Activated CD4-positive, alpha-beta T cell treated with anti-CD3 and anti-CD28 coated beads for 48 hours (primary cell): ENCODE measurements at places on chromosomes 16 and 17.

- DNase-seq = no peak
Measured at GRCh38 chr17:10417431-10417830, 4.3 kb downstream of the MYH8 start.

DNA sequence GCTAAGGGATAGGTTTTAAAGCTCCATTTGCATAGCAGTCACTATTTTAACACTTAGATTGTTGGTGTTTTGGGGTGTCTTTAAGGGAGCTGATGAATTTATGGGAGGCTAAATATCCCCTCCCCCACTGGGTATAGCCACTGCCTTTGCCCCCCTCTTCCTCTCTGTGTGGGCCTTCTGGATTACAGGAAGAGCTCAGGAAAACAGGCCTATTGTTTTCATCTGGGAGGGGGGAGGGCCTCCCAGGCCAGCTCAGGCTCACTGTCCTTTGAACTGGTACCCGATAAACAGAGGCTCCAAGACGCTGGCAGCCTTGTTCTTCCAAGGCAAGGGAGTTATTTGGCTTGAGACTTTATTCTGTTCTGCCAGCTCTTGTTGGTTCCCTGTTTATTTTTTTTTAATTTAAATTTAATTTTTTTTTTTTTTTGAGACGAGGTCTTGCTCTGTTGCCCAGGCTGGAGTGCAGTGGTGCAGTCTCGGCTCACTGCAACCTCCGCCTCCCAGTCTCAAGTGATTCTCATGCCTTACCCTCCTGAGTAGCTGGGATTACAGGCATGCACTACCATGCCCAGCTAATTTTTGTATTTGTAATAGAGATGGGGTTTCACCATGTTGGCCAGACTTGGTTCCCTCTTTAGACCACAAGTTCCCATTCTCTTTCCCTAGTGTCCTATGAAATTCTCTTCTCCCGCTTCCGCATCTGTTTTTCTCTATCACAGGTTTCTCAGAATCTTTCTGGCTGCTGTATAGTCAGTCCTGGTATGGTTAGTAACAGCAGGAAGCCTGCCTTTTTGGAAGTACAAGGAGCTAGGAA lies 25.1 kb downstream of the MINK1 start:
- DNase-seq = no peak

DNA sequence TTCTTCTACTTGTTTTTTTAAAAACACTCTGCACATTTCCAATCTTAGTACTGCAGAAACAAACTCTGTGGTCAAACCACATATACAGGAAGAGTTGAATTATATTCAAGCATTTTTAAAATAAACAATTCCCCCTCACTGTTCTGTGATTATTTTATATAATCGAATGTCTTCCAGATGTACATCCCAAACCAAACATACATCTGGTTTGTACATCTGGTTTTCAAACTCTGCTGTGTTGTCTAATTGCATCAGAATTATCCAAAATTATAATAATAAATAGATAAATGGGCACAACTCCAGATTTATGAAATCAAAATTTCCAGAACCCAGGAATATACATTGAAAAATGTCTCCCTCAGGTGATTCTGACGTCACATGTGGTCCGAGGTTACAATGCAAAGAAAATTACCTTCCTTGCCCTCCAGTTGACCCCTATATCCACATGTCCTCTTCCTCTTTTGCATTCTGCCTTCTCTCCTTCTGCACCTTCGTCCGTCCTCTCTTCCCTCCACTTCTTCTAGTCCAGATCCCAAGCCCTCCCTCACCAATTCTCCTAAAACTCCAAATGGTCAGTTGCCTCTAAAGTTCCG lies 13.3 kb upstream of the CCDC144A start:
- DNase-seq = no peak

GRCh38 chr16:30145657-30146056 lies 22.6 kb upstream of the MAPK3 start:
- DNase-seq = no peak

GRCh38 chr16:53091466-53092211 lies 36.8 kb downstream of the CHD9 start:
- peak; percentile 22 for DNase-seq

DNA sequence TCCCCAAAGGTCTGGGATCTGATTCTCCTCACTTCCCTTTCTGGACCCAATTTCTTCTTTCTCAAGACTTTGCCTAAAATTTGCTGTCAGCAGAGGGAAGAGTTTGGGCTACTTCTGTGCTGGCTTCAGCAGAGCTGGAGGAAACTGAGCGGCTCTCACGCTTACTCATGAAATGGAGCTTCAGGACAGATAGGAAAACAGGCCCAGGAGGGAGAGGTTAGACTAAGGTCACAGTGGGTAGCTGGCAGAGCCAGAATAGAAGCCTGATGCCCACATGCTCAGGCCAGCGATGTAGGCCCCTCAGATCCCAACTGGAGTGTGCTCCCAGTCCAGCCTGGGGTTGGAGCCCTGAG lies 593 bp downstream of the SLC38A7 start:
- DNase-seq = no peak

DNA sequence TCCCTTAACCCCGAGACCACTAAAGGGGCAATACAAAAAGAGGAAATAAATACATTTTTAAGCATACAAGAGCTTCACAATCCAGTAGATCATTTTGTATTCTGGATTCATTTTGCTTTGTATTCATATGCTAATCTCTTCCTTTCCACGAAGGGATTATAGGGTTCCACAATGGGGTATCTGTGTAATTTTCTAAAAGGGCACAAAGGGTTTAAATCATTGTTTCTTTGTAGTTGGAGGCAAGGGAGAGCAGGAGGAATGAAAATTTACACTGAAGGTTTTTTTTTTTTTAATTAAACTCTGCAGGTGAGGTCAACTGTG lies 592 bp upstream of the NUFIP2 start:
- no peak for DNase-seq

- DNase-seq = no peak
Measured at GRCh38 chr17:74059479-74060240, 143.8 kb upstream of the RPL38 start.

DNA sequence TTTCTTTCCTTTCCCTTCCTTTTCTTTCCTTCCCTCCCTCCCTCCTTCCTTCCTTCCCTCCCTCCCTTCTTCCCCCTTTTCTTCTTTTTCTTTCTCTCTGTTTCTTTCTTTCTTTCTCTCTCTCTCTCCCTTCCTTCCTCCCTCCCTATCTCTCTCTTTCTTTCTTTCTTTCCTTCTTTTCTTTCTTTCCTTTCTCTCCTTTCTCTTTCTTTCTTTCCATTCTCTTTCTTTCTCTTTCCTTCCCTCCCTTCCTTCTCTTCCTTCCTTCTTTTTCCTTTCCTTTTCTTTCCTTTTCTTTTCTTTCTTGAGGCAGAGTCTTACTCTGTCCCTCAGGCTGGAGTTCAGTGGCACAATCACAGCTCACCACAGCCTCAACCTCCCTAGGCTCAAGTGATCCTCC lies 31.0 kb downstream of the DEXI start:
- no peak for DNase-seq

DNA sequence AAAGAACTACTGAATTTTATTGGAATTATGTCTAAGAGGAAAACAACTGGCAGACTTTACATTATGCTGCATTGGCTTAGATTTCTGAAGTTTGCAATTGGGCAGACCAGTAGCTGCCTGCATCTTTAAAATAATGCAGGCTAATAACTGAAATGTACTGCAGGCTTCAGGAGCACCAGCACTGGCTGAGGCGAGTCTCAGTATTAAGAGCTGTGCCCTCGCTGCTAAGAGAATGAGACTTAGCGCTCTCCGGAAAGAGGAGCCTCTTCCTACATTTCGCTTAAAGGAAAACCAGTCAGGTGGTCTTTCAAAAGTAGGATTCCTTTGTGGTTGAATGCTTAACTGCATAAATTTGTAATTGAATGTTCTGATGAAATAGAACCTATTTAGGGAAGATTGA lies 885 bp downstream of the CNTNAP4 start:
- no peak for DNase-seq

DNA sequence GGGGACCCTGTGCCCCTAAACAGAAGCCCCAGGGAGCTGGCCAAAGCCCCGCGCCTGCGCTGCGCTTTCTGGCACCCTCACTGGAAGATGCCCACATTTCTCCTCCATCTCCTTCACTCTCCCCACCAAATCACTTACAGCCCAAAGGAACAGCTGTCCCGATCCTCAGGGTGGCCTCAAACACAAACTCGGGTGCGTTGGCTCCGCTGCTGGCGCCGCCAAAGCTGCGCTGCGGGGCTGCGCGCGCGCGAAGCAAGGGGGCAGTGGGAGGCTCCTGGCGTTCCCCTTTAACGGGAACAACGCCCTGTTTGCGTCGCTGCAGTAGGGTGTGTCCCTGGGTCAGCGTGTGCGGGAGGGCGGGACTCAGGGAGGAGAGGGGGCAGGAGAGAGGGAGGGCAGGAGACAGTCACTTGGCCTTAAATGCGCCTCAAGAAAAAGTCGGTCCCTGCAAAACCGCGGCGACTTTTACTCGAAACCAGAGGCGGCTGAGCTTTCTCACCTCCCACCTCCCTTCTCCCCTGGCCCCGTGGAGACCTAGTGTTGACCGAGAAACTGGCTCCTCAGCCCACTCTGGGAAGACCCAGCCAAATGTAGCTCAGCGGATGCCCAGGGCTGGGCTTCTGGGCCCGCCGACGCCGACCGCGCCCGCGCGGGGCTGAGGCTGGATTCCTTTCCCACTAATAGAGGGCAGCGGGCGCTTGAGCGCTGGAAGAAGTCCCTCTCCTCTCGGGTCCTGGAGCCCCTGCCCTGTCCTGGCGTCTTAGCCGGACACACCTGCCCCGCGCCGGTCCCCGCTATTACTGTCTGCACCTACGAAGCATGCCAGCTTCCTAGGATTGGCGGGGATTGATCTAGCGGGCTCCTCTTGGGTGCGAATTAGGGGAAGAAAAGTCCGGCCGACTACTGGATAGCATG lies 2.6 kb downstream of the PMP22 start:
- peak; percentile 11 for DNase-seq
